Kidney (tissue), 22 donors: ENCODE measurements at places on chromosomes 6 and 20. TPM values are rescaled to one million over a fixed set of nuclear protein-coding genes. Genes with fewer than 3 reads are reported as not detected.
A peak's percentile ranks its signal among the peaks of the same experiment; 100 is the strongest.

The IL17F gene
- polyA plus RNA-seq = not detected

The ESR1 gene
- polyA plus RNA-seq = 1.1 TPM

DNA sequence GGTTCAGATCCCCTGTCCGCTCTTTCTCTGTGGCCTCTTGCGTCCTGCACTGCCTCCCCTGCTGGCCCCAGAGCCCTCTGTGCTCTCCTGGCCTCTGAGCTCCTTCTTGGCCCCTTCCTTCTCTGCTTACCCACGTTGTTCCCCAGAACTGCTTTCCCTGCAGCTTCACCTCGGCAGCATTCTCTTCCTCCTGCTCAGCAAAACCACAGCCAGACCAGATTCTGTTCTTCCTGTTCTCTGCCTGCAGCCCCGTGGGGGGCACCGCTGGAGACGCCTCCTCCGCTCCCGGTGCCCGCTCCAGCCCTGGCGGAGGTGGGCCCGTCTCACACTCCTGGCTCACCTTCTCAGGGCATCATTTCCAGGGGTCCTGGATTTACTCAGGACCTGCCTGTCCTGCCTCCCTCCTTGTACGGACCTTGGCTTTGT, 59.7 kb downstream of the TCP11 start:
- DNase-seq = no peak

The MROH8 gene
- 4.4 TPM for polyA plus RNA-seq

DNA sequence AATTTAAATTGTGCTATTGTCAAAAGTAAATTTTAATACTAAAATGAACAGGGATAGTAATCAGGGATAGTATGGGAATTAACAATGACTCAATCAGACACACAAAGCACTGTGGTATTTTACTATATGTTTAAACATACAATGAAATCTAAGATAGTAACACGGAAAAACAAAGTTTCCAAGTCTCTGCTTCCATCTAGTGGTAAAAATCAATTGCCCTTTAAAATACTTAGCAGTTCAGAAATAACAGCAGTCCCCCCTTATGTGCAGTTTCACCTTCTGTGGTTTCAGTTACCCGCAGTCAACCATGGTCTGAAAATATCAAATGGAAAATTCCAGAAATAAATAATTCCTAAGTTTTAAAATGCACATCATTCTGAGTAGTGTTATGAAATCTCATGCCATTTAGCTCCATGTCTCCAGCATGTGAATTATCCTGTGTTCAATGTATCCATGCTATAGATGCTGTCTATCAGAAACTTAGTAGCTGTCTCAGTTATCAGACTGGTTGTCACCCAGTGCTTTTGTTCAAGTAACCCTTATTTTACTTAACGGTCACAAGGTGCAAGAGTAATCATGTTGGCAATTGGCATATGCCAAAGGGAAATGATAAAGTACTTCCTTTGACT, 58.5 kb downstream of the AHI1 start:
- no peak for DNase-seq

- DNase-seq = no peak
These were observed 38.6 kb downstream of the SYNJ2 start for GRCh38 chr6:158020272-158020711.

DNA sequence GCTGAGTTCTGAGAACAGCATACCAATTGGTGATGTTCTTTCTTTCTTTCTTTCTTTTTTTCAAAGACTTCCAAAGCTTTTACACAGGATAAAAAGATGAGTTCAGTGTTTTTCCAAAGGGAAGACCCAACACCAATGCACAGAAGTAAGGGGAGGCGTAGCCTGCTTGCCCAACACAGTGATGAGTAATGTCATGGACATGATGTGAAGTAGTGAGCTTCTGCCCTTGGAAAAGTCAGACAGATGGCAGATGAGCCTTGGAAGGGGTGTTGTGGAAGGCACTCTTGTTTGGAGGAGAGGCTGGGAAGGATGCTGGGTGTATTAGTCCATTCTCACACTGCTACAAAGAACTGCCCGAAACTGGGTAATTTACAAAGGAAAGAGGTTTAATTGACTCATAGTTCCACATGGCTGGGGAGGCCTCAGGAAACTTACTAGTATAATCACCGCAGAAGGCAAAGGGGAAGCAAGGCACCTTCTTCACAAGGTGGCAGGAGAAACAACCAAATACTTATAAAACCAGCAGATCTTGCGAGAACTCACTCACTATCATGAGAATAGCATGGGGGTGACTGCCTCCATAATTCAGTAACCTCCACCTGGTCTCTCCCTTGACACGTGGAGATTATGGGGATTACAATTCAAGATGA, 12.6 kb downstream of the LRP11 start:
- DNase-seq = no peak

- DNase-seq = no peak
These were observed 28.3 kb upstream of the NHSL1 start for GRCh38 chr6:138527411-138528088.

The SIRPD gene
- polyA plus RNA-seq = not detected

The TRAPPC3L gene
- polyA plus RNA-seq = not detected

The ZNF391 gene
- polyA plus RNA-seq = 1.5 TPM

- no peak for DNase-seq
These were observed 15.0 kb upstream of the RIN2 start for GRCh38 chr20:19742974-19743639.

The MCCD1 gene
- 325 TPM for polyA plus RNA-seq

The LTA gene
- polyA plus RNA-seq = not detected

DNA sequence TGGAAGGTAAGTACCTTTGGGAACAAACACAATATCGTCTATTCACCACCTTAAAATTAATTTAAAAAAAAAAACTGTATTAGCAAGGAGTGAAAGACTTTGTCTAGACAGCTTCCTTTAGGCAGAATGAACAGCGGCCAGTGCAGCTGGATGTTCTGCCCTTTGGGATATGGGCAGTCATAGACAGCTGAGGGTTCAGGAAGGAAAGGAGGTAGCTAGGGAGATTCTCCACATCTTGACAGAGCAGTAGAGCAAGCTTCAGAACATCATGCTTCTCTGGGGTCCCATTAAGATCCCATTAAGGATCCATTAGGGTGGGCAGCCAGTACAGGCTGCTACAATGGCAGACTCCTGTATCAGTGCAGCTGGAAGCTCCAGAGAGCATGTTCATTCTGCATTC, 46.5 kb upstream of the PLCB4 start:
- DNase-seq = no peak

The SOX18 gene
- polyA plus RNA-seq = 36.5 TPM

- DNase-seq = peak; percentile 62
These were observed at the start of gene FAM162B for GRCh38 chr6:116764961-116765841. TSS of gene FAM162B (minus strand) at chr6:116765719. CDS start at chr6:116765576, 143 bp downstream.

The HSPA1L gene
- polyA plus RNA-seq = 2.3 TPM

GRCh38 chr6:143872201-143872600, 7.9 kb downstream of the ZC2HC1B start:
- DNase-seq = no peak

GRCh38 chr6:71468841-71469700, 180.5 kb downstream of the OGFRL1 start:
- DNase-seq = peak; percentile 63

DNA sequence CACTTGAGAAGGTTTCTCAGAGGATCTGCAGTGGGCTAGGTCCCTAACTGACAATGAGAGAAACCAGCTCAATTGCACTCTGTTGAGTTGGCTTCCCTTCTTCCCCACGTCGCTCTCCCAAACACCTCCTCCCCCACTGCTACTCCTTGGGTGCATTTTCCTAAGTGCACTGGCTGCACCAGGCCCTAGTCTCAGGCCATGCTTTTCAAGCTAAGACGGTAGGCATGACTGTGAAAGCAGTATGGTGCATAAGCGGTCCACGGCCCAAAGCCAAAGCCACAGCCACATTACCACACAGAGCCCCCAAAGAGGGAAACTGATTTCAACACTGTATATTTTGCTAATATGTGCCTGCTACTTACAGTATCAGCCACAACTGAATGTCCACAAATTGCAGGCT, 62.1 kb upstream of the RBM24 start:
- no peak for DNase-seq

- DNase-seq = no peak
These were observed 176.2 kb upstream of the PRND start for GRCh38 chr20:4545526-4545925.

The TTPAL gene
- polyA plus RNA-seq = 3.5 TPM

DNA sequence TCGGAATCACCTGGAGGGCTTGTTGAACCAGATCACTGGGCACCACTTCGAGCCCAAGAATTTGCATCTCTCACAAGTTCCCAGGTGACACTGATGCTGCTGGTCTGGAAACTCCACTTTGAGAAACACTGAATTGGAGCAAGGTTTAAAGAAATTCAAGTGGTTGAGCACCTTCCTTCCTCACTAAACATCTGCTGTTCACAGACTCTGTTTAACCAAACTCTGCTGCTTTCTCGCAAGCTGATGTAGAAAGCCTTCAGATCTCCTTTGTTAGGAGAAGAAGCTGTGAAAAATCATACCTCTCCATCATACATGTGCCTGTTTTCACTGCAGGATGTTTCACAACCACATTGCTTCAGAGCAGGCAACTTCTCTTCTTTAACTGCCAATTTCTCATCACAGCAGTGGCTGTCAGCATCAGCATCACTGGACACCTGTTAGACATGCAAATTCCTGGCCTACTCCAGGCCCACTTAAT, 87.5 kb upstream of the TOP1 start:
- no peak for DNase-seq

The BMP7 gene
- 11.3 TPM for polyA plus RNA-seq

GRCh38 chr20:51562027-51562331, 19.5 kb upstream of the NFATC2 start:
- no peak for DNase-seq

GRCh38 chr6:20876036-20876435, 341.8 kb downstream of the CDKAL1 start:
- DNase-seq = no peak

The KAT14 gene
- polyA plus RNA-seq = 10.2 TPM

DNA sequence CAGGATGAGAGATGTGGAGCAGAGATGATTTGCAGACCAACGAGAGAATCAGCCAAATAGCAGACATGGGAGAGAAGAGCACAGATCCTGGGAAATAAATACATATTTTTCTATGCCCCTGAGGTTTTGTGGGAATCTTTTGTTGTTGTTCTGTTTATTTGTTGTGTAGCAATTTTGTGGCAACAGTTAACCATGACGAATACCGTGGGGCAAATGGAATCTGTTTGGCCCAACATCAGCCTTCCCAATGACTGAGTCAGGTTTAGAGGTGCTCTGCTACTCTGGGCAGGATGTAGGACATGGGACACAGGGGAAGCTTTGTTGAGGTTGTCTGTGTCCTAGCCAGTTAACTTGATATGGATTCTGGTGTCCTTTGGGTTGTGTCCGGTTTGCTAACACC, 7.9 kb upstream of the SLC2A10 start:
- DNase-seq = no peak

GRCh38 chr6:4953440-4953839, 50.4 kb downstream of the RPP40 start:
- DNase-seq = no peak

The NMBR gene
- not detected for polyA plus RNA-seq

The SNPH gene
- 3.1 TPM for polyA plus RNA-seq

GRCh38 chr6:81215092-81215432, 537.4 kb downstream of the TENT5A start:
- DNase-seq = no peak

The TRIM31 gene
- polyA plus RNA-seq = 0.26 TPM

The OVOL2 gene
- 4.1 TPM for polyA plus RNA-seq

GRCh38 chr6:112352607-112353006, 5.5 kb downstream of the RFPL4B start:
- no peak for DNase-seq
